ENCODE measurements at places on chromosomes 6 and 20. TPM values are rescaled to one million over a fixed set of nuclear protein-coding genes. Genes with fewer than 3 reads are reported as not detected.

GRCh38 chr6:3347826-3348225 lies 89.1 kb downstream of the PSMG4 start:
- DNase-seq, result no peak

SPAG4 gene
- 4.5 TPM for total RNA-seq

GSTA4 gene
- total RNA-seq, result 24.1 TPM

CLDN20 gene
- 2.2 TPM for total RNA-seq

Data from sciatic nerve (tissue), 2 donors.